CD4-positive, alpha-beta T cell (primary cell): ENCODE measurements at places on chromosomes 2 and 18.

- H3K4me3 ChIP-seq, result no peak overlapping the region
- H3K36me3 ChIP-seq, result no peaks in the 10 kb centered on the region
- no peak for DNase-seq
- no peaks in the 10 kb centered on the region for H3K4me1 ChIP-seq
- H3K27me3 ChIP-seq, result peaks cover 7% of the 10 kb centered on the region
- H3K27ac ChIP-seq, result no peak overlapping the region
Observed at GRCh38 chr2:134842930-134843490, 4.6 kb downstream of the ACMSD start.

- H3K27ac ChIP-seq, result no peak overlapping the region
- H3K4me3 ChIP-seq, result no peak overlapping the region
- DNase-seq, result no peak
- H3K27me3 ChIP-seq, result no peaks in the 10 kb centered on the region
Observed at GRCh38 chr2:234165421-234165820, 114.9 kb downstream of the SPP2 start.

- no peaks in the 10 kb centered on the region for H3K4me1 ChIP-seq
- H3K27ac ChIP-seq, result no peak overlapping the region
Observed at GRCh38 chr2:10842506-10842905, 29.9 kb upstream of the PDIA6 start.

- no peaks in the 10 kb centered on the region for H3K27me3 ChIP-seq
- DNase-seq, result no peak
- H3K36me3 ChIP-seq, result no peaks in the 10 kb centered on the region
- no peaks in the 10 kb centered on the region for H3K4me1 ChIP-seq
Observed at GRCh38 chr2:238793306-238793705, 54.6 kb upstream of the TWIST2 start.

- H3K36me3 ChIP-seq, result no peaks in the 10 kb centered on the region
- no peaks in the 10 kb centered on the region for H3K27me3 ChIP-seq
- H3K27ac ChIP-seq, result no peak overlapping the region
- no peaks in the 10 kb centered on the region for H3K4me1 ChIP-seq
- no peak for DNase-seq
- no peak overlapping the region for H3K4me3 ChIP-seq
Observed at GRCh38 chr2:58925676-58926081, 684.6 kb upstream of the FANCL start.

GRCh38 chr2:239181074-239181902, 219.5 kb downstream of the HDAC4 start:
- no peaks in the 10 kb centered on the region for H3K27me3 ChIP-seq
- peaks cover 78% of the 10 kb centered on the region for H3K36me3 ChIP-seq
- no peak overlapping the region for H3K4me3 ChIP-seq
- no peak for DNase-seq
- no peaks in the 10 kb centered on the region for H3K4me1 ChIP-seq

DNA sequence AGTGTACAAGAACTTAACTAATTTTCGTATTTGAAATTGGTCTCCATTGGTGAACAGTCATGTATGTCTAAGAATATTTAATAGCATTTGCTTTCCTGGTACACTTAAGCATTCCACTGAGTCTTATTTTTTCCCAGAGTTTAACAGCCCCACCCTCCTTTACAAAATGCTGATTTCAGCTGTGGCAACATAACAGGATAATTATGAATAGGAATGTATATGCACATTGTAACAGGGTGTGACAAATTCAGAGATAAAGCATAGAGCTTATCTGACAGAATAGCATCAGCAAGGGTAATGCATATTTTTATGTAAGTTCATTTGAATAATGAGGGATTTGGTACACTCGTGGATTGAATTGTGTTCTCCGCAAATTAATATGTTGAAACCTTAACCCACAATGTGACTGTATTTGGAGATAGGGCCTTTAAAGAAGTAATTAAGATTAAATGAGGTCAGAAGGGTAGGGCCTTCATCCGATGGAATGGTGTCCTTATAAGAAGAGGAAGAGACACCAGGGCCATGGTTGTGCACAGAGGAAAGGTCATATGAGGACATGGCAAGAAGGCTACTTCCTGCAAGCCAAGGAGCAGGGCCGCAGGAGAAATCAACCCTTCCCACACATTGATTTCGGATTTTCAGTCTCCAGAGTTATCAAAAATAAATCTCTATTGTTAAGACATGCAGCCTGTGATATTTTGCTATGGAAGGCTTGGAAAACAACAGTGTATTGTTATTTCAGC, 439.7 kb upstream of the CDH20 start:
- DNase-seq, result no peak
- H3K27me3 ChIP-seq, result no peaks in the 10 kb centered on the region

GRCh38 chr2:101706121-101706818, 8.8 kb downstream of the MAP4K4 start:
- no peak for DNase-seq
- H3K4me1 ChIP-seq, result peaks cover 75% of the 10 kb centered on the region
- H3K4me3 ChIP-seq, result no peak overlapping the region
- no peaks in the 10 kb centered on the region for H3K36me3 ChIP-seq

- no peak overlapping the region for H3K4me3 ChIP-seq
- H3K27ac ChIP-seq, result no peak overlapping the region
- H3K4me1 ChIP-seq, result no peaks in the 10 kb centered on the region
- no peaks in the 10 kb centered on the region for H3K36me3 ChIP-seq
- no peak for DNase-seq
Observed at GRCh38 chr18:74803769-74804168, 206.1 kb downstream of the ZNF407 start.

GRCh38 chr2:171505374-171505773, 16.9 kb upstream of the CYBRD1 start:
- no peaks in the 10 kb centered on the region for H3K36me3 ChIP-seq
- no peak for DNase-seq
- no peaks in the 10 kb centered on the region for H3K27me3 ChIP-seq
- H3K4me3 ChIP-seq, result no peak overlapping the region
- H3K4me1 ChIP-seq, result no peaks in the 10 kb centered on the region
- H3K27ac ChIP-seq, result no peak overlapping the region

GRCh38 chr2:65054749-65055421, 1.3 kb upstream of the CEP68 start:
- H3K4me1 ChIP-seq, result peaks cover 55% of the 10 kb centered on the region
- no peak for DNase-seq
- H3K4me3 ChIP-seq, result peak overlapping the region; percentile 87
- no peak overlapping the region for H3K27ac ChIP-seq
- H3K27me3 ChIP-seq, result no peaks in the 10 kb centered on the region

DNA sequence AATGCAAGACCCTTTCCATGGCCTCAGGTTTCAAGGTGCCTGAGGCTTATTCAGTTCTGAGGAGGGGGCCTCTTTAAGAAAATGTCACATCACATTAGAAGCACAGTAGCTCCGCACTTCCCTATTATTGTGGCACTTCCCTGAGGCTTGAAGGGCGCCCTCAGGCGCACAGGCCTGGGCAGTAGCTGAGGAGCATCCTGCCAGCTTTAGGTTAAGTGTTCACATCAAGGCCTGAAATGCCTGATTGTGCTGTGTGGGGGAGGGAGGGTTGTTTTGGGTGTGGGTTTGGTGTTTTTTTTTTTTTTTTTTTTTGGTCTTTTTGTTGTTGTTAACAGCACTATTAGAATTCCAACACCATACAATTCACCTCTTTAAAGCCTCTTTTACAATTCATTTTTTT, 107.9 kb downstream of the CABLES1 start:
- no peaks in the 10 kb centered on the region for H3K36me3 ChIP-seq
- H3K27ac ChIP-seq, result no peak overlapping the region
- H3K4me1 ChIP-seq, result peaks cover 9% of the 10 kb centered on the region
- H3K27me3 ChIP-seq, result no peaks in the 10 kb centered on the region

GRCh38 chr2:76281156-76281841, 570.6 kb upstream of the GCFC2 start:
- DNase-seq, result no peak
- H3K36me3 ChIP-seq, result no peaks in the 10 kb centered on the region
- no peak overlapping the region for H3K4me3 ChIP-seq

- no peaks in the 10 kb centered on the region for H3K36me3 ChIP-seq
- H3K4me1 ChIP-seq, result no peaks in the 10 kb centered on the region
- no peak overlapping the region for H3K4me3 ChIP-seq
- H3K27me3 ChIP-seq, result no peaks in the 10 kb centered on the region
- no peak for DNase-seq
Observed at GRCh38 chr2:138997856-138998517, 217.8 kb upstream of the NXPH2 start.

DNA sequence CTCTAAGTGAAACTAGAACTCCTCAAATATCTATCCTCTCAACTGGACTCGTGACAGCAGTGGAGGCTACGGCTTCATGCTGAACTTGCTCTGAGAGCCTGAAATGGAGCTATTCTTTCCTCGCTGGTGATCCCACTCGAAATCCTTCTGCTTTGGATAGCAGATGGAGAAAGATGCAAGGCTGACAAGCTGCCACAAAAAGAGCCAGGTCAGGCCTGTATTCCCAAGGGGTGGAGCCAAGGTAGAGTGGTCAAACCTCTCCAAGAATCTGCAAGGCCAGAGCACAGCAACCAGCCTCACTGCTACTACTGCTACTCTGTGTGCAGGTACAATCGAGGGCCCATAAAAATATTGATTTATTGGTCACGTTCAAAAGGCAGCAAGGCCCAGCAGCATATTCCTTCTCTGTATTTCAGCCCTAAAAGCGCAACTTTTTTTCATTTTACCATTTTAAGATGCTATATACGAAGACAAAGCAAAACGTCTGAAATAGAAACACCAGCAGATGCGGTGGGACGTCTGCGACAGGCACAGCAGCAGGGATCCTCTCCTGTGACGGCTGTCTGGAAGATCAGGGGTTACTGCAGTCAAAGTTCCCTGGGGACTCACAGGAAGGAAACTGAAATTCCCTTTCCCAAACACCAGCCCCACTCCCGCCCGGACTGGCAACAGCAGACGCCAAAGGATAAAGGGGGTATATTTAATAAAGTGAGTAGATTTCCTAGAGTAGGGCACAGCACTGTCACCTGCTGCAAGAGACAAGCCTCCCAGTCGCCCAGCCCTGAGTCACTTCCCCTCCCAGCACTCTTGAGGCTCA, 2.4 kb downstream of the SPRED2 start:
- H3K4me3 ChIP-seq, result peak overlapping the region; percentile 75
- H3K27ac ChIP-seq, result no peak overlapping the region
- DNase-seq, result no peak
- H3K36me3 ChIP-seq, result no peaks in the 10 kb centered on the region
- peaks cover 9% of the 10 kb centered on the region for H3K27me3 ChIP-seq

DNA sequence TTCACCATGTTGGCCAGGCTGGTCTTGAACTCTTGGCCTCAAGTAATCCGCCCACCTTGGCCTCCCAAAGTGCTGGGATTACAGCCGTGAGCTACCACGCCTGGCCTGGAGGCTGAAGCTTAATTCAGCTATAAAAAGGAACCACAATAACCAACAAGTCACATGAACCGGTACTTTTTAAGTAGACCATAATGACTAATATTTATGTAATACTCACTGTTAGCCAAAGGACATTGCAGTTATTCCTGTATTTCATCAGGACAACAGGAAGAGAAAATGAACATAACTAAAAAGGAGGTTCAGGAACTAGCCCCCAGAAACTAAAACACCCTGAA, 49.0 kb upstream of the TMEM87B start:
- no peaks in the 10 kb centered on the region for H3K36me3 ChIP-seq
- no peaks in the 10 kb centered on the region for H3K4me1 ChIP-seq
- peak; percentile 54 for DNase-seq
- H3K4me3 ChIP-seq, result no peak overlapping the region
- H3K27me3 ChIP-seq, result no peaks in the 10 kb centered on the region

DNA sequence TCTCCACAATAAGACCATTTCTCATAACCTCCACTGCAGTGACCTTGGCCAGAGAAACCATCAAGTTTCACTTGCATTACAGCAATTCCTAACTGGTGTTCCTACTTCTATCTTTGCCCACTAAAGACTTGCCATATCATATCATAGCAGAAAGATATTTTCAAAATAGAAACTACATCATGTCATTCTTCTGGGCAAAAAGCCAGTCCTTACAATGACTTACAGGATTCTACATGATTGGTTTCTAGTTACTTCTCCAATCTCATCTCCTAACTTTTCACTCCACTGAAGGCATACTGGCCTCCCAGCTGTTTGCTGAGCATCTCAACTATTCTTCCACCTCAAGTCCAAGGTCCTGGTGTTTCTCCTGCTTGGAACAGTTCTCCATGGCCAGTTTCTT, 151.4 kb downstream of the HNMT start:
- no peaks in the 10 kb centered on the region for H3K4me1 ChIP-seq
- no peak overlapping the region for H3K4me3 ChIP-seq
- H3K36me3 ChIP-seq, result no peaks in the 10 kb centered on the region
- no peaks in the 10 kb centered on the region for H3K27me3 ChIP-seq
- no peak for DNase-seq

DNA sequence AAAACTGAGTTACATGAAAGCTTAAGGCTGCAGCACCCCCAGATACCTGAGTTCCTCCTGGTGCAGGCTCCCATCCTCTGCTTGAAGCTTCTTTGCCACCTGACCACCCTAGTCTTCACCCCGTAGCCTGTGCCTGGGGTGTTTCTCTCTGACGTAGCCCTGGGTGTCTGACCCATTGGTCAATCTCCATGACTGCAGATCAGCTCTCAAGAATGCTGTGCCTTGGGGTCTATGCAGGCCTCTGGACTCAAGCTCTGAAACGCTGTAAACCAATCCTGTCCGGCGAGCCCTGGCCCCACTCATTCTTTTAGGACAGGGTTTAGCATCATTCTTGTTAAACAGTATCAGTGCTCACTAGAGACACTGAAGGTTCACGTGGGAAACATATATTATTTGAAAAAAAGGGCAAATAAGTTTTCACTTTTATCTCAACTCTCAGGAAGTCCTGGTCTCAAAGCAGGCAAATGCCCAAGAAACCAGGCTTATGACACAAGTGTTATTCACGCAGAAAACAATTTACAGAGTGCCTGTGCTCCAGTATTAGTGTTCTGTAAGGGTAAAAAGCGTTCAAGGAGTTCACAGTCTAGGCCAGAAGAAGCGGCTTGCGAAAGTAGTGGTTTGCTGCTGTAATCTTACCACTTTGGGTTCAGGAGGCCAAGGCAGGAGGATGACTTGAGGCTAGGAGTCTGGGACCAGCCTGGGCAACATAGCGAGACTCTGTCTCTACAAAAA, 22.8 kb upstream of the PPP4R1 start:
- no peak overlapping the region for H3K4me3 ChIP-seq
- H3K36me3 ChIP-seq, result no peaks in the 10 kb centered on the region
- no peak for DNase-seq
- H3K4me1 ChIP-seq, result no peaks in the 10 kb centered on the region

DNA sequence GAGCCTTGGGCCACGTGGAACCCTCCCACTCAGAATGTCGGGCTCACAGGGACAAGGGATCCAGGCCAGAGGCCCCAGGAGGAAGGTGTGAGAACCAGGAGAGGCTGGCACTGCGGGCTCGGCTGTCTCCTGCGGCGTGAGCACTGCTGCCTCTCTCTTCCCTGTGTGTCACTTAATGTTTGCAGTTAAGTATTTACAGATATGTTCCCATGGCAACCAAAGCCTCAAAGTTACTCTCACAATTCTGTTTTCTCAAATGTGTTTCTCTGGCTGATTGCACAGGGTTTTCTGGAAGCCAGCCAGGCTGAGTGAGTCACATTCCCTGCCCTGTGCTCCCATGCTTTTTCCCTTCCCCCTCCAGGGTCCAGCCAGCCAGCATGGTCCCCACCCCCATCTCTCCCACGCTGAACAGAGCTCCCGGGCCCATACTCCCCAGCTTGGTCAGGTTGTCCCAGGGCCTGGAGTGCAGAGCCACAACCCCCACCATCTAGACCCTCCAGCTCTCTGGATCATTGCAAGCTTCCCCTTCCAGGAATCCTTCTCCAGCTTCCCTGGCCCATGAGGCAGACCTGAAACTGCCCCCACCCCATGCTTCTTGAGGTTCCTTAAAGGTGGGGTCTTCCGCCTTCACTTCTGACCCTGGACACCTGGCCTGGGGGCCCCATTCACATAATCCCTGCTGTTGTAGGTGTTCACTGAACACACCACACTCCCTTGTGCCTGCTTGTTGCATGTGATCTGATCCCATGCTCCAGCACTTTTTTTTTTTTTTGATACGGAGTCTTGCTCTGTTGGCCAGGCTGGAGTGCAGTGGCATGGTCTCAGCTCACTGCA, 265.9 kb downstream of the CELF4 start:
- no peaks in the 10 kb centered on the region for H3K36me3 ChIP-seq
- H3K4me3 ChIP-seq, result no peak overlapping the region
- H3K27ac ChIP-seq, result no peak overlapping the region
- DNase-seq, result no peak
